Fibroblast of lung (primary cell): ENCODE measurements at places on chromosomes 2 and 18.

DNA sequence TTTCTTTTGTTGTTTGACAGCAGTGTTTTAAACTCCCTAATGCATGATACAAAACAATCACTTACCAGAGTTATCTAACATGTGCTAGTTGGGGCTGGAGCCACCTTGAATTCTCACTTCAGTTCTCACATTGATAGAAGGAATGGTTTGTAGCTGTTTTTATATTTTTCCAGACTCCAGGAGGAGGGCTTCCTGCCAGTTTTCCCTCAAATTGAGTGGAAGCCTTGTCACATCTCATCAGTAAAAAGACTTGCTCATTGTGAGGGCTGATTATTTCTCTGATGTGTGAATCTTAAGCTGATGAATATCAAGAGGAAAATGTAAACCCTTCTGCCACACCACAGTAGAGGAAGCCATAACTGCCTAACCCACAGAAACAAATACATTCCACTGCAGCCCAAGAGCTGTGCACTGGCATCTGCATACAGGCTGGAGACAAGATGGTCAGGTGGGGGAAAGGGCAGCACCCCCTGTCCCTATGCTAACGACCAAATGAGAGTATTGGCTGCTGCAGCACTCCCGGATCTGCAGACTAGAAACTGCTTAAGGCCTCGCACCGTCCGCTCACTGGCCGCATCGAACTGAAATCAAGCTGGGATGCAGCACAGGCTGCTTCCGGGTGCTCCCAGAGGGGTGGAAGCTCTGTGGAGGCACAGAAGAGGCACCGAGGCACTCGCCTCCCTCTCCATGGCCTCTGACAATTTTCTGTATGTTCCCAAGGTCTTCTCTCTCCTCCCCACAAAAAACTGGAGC is 73.7 kb upstream of the TPO start:
- no peak for DNase-seq

DNA sequence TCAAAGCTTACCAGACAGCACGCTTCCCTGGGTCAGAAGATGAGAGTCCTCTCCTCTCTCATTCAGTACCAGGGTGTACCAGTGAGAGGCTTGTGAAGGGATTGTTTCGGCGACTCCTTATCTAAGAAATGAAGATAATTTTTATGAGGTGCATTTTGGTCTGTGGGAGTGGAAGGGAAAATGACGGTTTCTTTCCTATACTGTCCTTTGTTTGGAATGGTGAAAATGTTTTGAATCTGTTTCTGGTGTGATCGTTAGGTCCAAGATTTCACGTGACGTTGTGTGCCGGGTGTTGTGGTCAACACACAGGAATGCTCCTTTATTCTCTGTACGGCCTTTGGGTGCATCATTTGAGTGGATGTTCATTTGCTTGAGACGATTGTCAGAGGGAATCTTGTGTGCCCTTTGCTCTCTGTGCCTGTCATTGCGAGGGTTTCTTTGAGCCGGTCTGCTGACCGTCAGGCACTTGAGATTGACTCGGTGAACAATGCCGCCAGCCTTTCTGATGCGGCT is 183.5 kb downstream of the AGAP1 start:
- no peak for DNase-seq

- no peak for DNase-seq
Measured at GRCh38 chr2:213562539-213563180, 278.4 kb downstream of the SPAG16 start.

- peak; percentile 8 for DNase-seq
Measured at GRCh38 chr2:98376996-98377395, 30.7 kb downstream of the CNGA3 start.
